ENCODE measurements at places on chromosomes 2 and 18.
A peak's percentile ranks its signal among the peaks of the same experiment; 100 is the strongest.

GRCh38 chr2:32058130-32058529 is 5.2 kb upstream of the SPAST start:
- DNase-seq = no peak

- DNase-seq = no peak
Measured at GRCh38 chr2:192901446-192901845, 706.7 kb upstream of the TMEFF2 start.

GRCh38 chr2:137333386-137334165 is 568.2 kb downstream of the THSD7B start:
- no peak for DNase-seq

GRCh38 chr2:207423886-207424285 is 105.9 kb upstream of the CREB1 start:
- DNase-seq = no peak

DNA sequence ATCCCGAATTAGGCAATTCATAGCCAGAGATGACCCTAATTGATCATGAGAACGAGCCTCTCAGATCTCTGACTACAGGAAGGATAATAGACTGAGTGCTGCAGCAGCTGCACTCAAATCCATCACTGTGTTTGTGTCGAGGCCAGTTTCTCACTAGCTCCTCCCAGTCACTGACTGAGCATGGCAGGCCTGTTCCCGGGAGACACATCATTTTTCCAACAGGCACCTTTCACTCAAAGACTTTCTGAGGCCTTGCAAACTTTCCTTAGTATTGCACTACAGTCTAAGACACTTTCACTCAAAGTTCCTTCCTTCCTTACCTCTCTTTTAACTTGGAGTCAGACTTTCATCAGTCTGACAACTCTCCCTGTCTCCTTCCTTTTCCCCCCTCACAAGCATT is 13.7 kb downstream of the SOS1 start:
- DNase-seq = no peak

GRCh38 chr2:104413890-104414289 is 440.0 kb upstream of the POU3F3 start:
- DNase-seq = no peak

DNA sequence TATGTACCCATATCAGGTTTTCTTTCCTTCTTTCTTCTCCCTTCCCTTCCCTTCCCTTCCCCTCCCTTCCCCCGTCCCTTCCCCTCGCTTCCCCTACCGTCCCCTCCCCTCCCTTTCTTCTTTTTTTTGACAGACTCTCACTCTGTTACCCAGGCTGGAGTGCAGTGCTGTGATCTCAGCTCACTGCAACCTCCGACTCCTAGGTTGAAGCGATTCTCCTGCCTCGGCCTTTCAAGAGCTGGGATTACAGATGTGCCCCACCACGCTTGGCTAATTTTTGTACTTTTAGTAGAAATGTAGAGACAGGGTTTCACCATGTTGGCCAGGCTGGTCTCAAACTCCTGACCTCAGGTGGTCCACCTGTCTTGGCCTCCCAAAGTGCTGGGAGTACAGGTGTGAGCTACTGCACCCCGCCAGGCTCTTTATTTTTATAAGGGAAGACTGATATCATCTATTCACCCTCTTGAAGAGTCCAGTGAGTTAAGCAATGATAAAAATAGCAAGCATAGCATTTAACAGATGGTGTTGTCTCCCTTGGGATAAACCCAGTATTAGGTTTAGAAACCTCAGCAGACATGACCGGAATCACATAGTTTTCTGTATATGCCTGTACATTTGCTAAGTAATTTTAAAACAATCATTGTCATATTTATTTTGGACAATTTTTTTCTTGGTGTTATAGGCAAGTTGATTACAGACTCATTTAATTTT is 888.4 kb downstream of the TRIB2 start:
- no peak for DNase-seq

DNA sequence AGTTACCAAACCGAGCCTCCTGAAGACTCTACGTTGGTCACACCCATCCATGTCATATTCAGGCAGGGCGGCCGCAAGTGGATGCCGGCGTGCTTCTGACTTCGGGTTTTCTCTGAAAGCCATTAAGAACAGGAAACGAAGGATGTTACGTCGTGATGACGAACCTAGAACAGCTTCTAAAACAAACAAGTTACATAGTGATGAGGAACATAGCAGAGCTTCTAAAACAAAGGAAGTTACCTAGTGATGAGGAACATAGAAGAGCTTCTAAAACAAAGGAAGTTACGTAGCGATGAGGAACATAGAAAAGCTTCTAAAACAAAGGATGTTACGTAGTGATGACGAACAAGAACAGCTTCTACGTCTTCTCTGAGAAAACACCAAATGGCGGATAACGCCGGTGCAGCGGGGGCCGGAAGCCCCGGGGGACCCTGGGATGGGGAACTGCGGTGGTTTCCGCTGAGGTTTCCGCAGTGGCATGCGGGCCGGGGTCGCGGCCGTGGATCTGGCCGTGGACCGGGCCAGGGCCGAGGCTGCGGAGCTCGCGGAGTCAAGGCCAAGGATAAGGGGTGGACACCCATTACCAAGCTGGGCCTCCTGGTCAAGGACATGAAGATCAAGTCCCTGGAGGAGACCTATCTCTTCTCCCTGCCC is 141.1 kb downstream of the SOCS6 start:
- DNase-seq = no peak

DNA sequence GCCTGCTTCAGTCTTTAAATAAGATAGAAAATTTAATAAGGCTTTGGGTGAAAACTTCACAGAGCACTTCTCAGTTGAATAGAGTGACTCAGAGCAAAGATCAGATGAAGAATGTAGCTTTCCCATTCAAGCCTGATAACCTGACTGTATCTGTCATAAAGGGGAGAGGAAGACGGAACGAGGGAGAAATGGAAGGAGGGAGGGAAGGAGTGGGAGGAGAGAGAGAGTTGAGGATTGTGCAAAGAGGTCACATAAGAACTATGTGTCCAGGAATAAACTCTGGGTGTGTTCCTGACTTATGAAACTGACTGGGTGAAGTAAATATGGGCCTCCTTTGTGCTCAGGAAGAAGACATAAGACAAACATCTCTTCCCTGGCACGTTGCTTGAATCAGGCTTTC is 385.5 kb downstream of the LPIN1 start:
- DNase-seq = no peak

- no peak for DNase-seq
Measured at GRCh38 chr2:103338819-103339218, 577.0 kb downstream of the TMEM182 start.

- DNase-seq = peak; percentile 82
Measured at GRCh38 chr18:67359873-67360838, 156.4 kb downstream of the DSEL start.

DNA sequence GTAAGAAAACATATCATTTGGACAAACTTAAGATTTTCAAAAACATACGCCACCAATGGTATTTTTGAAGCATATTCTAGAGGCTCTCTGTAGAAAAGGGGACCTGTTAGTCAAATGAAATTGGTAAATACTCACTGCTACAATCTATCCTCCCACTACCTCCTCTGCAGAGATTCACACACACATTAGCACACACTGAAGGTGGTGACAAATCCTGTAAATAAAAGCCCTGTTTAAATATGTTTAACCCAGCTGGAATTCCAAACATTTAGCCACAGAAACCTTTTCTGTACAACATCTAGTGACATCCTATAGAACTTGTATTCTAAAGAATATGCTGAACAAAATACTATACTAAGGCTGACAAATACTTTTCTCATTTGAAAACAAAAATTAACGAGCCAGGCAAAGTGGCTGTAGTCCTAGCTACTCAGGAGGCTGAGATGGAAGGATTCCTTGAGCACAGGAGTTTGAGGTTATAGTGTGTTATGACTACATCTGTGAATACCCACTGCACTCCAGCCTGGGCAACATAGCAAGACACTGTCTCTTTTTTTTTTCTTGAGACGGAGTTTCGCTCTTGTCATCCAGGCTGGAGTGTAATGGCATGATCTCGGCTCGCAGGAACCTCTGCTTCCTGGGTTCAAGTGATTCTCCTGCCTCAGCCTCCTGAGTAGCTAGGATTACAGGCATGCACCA is 25.9 kb downstream of the ALS2 start:
- DNase-seq = no peak

DNA sequence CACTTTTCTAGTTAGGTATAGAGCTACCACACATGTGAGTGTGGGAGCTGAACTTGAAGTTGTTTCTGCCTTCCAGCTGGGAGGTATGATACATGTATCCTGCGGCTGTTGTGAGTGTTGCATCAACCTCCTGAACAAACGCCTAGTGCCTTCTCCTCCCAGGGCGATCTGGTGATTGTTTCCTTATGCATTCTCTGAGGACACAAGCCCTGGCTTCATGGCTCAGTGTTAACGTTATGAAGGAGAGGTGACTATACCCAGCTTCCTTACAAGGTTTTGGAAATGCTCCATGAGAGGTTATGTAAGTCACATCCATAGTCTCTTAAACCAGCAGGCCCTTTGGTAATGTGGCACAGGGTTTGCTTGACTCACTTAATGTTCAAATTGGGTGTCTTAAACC is 64.9 kb downstream of the SPRED2 start:
- DNase-seq = peak; percentile 85

DNA sequence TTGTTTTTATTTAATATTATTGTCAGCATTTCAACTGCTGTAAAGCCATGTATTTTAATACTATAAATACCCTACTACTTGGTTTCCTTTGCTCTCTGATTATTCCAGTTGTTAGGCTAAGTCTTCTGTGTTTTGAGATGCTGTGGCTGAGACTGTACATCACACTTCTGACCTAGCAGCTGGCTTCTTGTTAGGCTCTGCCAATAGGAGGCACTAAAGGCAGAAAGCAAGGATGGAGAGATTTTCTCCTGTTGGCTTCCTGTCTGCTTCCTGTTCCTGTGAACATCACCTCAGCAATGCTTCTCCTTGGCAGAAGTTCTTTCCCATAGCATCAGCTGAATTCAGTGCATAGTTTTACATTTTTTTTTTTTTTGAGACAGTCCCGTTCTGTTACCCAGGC is 68.3 kb upstream of the YPEL5 start:
- DNase-seq = no peak

- no peak for DNase-seq
Measured at GRCh38 chr18:28820353-28820752, 643.4 kb upstream of the CDH2 start.

- DNase-seq = no peak
Measured at GRCh38 chr2:230324503-230324902, 2.5 kb upstream of the SP140L start.

GRCh38 chr18:78505851-78506461 is 473.7 kb upstream of the SALL3 start:
- DNase-seq = no peak

- no peak for DNase-seq
Measured at GRCh38 chr2:119260646-119261492, 37.2 kb downstream of the STEAP3 start.

GRCh38 chr2:197072533-197072932 is 146.0 kb upstream of the PGAP1 start:
- no peak for DNase-seq

DNA sequence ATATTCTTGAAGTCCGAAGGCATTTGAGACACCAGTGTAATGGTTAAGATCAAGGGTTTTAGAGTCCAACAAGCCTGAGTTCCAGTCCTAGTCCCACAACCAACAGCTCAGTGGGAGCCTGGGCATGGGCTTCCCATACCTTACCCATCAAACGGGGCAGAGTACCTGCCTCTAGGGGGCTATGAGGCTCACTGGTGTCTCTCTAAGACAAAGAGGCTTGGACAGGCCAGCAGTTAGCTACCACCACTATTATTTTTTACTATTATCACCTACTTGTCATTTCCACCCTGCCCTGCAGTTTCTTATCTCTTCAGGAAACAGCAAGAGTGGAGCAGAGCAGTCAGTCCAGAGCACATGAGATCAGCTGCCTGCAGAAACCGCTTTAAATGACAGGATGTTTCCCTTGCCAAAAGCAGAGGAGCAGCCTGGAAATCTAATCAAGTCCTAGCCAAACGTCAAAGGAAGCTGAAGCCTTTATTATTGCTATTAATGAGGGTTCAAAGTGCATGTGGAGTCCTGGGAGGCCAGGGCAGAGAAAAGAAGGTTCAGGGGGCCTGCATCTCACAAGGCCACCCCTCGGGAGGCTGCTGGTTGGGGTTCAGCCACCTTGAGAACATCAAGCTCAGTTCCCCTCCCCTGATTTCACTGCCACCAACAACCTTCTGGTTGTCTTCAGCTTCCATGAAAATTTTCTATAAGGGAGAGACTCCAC is 66.6 kb downstream of the STPG4 start:
- DNase-seq = no peak

GRCh38 chr18:36378205-36378604 is 80.7 kb downstream of the FHOD3 start:
- DNase-seq = no peak

DNA sequence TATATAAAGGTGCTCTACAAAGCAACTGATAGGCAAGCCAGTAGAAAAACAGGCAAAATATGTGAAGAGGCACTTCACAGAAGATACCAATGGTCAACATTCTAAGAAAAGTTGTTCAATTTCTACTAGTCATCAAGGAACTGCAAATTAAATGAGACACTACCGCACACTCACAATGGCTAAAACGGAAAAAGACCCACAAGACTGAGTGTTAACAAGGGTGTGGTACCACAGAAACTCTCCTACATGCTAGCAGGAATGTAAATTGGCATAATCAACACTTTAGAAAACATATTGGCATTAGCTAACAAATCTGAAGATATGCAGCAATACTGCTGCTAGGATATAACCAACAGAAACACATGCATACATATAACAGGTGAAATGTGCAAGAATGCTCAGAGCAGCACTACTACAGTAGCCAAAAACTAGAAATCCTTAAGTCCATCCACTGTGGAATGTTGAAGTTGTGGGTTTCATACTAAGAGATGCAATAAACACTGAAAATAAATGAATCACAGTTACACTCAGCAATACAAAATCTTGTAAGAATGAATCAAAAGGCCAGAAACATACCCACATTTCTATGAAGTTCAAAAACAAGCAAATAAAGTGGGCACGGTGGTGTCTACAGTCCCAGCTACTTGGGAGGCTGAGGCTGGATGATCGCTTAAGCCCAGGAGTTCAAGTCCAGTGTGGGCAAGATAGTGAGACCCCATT is 9.2 kb downstream of the RNU4ATAC start:
- no peak for DNase-seq

GRCh38 chr2:231515603-231516002 is 14.6 kb downstream of the NMUR1 start:
- no peak for DNase-seq

GRCh38 chr2:193272011-193272410 is 1077.3 kb upstream of the TMEFF2 start:
- DNase-seq = no peak

GRCh38 chr2:78416625-78417300 is 608.7 kb upstream of the REG3G start:
- DNase-seq = no peak

- DNase-seq = peak; percentile 7
Measured at GRCh38 chr2:57497489-57498096, 549.0 kb upstream of the VRK2 start.

GRCh38 chr2:63663013-63663864 is 74.5 kb downstream of the MDH1 start:
- DNase-seq = no peak

- no peak for DNase-seq
Measured at GRCh38 chr2:146503366-146503765, 1341.5 kb upstream of the ACVR2A start.

GRCh38 chr2:62339413-62339812 is 143.5 kb downstream of the B3GNT2 start:
- DNase-seq = no peak

GRCh38 chr2:105400138-105400540 is 1.3 kb upstream of the FHL2 start:
- no peak for DNase-seq

Measured in SW 1271 (cell line).